RKO (cell line): ENCODE measurements at places on chromosomes 12 and 14.

- DNase-seq, result no peak
Measured at GRCh38 chr14:92310776-92311375, 12.1 kb upstream of the SLC24A4 start.

- DNase-seq, result no peak
Measured at GRCh38 chr14:104192883-104193245, 54.5 kb downstream of the KIF26A start.

- DNase-seq, result no peak
Measured at GRCh38 chr14:74754899-74755298, 8.2 kb upstream of the YLPM1 start.

- no peak for DNase-seq
Measured at GRCh38 chr14:101369916-101370592, 191.2 kb upstream of the DIO3 start.

- DNase-seq, result peak; percentile 33
Measured at GRCh38 chr12:32108787-32109186, 2.1 kb downstream of the BICD1 start.

GRCh38 chr14:85634205-85634604 lies 104.3 kb downstream of the FLRT2 start:
- no peak for DNase-seq

GRCh38 chr14:74853581-74853980 lies 22.4 kb downstream of the PROX2 start:
- no peak for DNase-seq

DNA sequence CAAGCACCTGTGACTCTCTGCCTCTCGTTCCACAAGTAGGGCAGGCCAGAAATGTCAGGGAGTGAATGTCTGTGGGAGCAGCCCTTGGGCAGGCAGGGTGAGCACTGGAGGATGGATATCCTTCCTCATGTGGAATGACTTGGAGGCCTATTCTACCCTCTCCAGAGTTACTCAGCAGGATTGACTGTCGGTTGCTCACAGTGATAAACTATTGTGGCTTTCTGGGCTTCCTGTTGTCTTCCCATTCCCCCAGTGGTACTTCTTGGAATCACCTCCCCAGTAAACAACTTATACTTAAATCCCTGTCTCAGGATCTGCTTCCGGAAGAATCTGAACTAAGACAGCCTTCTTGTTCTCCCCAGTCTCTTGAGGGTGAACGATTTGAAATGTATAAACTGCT lies 79.6 kb upstream of the MANSC4 start:
- DNase-seq, result peak; percentile 39

DNA sequence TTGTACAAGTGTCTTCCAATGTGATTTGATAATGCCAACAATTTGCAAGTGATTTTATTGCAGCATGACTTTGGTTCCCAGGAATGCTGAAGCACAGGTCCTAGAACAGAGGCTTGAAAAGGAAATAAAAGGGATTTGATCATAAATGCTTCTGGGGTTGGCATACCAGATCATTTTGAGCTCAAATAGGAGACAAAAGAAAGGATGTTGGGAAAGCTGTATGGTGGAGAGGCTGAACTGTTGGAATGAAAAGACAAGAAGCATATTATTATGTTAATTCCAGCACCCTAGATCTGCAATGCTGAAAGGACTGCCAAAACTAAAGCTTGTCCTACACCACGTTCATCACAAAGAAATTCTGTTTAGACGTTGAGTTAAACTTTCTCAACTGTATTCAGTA lies 143.1 kb downstream of the BICD1 start:
- no peak for DNase-seq

DNA sequence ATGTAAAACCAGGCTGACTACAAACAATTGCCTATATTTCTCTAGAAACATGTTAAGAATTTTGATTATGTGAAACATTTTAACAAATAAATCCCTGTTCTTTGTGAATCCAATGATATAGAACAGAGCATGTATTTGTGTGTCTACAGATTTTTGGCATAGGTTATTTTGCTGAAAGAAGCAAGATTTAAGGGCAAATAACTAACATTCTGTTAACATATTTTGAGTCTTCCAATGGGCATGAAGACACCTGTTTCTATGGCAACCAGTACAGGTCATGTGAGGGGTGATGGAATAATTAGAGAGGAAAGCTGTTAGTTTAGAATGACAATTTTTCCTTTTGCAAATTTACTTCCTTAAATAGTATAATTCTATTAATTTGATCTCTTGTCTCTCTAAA lies 8.8 kb downstream of the ART4 start:
- DNase-seq, result no peak

GRCh38 chr12:129964826-129965457 lies 61.1 kb upstream of the TMEM132D start:
- DNase-seq, result no peak

GRCh38 chr14:30134936-30135335 lies 207.3 kb upstream of the PRKD1 start:
- no peak for DNase-seq

GRCh38 chr12:28090835-28091234 lies 99.4 kb upstream of the CCDC91 start:
- no peak for DNase-seq

GRCh38 chr12:75578546-75578945 lies 67.1 kb upstream of the KRR1 start:
- DNase-seq, result no peak

DNA sequence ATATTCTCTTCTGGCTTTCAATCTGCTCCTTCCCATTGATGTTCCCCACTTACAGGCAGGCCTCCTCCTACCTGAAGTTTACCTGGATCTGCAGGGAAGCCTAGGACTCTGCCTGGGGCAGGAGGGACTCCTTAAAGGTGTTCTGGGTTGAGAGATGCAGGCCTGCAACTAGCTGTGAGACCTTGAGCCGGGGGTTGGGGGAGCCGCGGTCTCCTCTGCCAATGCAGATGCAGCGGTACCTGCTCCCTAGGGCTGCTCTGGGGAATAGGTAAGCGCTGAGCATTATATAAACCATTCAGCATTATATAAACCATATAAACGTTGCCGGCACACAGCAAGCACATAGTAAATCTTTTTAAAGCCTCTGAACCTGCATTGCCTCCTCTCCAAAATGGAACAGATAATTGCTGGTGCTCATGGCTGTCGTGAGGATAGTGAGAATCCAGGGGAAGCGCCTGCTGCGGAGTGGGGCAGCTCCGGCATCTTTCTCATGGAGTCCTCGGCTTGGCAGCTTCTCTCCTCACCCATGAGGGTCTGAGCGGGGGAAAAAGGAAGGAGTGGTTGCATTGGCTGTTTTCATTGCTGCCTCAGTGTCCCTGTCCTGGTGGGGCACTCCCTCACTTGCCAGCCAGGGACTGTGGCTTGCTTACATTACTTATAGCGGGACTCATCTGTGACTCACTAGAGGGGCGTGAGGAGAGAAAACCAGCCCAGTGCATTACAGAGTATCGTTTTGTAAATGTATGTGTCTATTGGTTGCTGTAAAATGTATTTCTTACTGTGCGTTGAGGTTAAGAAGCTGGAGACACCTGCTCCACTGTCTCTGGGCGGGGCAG lies 12.5 kb upstream of the KRT80 start:
- DNase-seq, result no peak

DNA sequence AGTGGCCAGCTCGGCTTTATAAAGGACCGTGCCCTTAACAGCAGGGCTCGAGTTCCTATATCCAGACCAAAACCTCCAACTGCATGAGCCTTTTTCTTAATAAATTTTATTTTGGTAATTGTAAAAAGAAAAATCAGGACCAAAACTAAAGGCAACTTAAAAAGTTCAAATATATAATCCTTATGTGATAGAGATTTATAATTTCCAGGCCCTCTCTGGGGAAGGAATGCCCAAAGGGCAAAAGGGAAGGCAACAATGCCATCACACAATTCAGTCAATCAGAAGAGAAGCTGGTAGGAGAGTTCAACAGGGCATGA lies 401 bp upstream of the IPO4 start:
- no peak for DNase-seq

GRCh38 chr12:32995623-32996022 lies 99.0 kb upstream of the PKP2 start:
- peak; percentile 13 for DNase-seq

- DNase-seq, result no peak
Measured at GRCh38 chr14:53968726-53969125, 12.1 kb upstream of the BMP4 start.

DNA sequence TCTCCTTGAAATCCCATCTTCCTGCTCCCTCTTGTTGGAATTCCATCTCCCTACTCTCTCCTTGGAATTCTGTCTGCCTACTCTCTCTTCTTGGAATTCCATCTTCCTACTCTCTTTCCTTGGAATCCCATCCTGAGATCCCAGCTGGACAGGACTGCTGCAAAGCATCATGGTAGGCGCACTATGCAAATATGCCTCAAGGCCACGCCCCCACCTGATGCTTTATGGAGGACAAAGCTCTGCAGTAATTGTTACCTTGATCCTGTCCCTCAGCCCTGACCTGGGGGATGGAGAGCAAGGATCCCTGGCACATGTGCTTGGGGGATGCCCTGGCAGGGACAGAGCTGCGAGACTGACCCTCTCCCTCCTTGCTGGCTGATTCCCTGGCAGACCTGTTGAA lies 185.6 kb downstream of the TBX5 start:
- DNase-seq, result no peak

DNA sequence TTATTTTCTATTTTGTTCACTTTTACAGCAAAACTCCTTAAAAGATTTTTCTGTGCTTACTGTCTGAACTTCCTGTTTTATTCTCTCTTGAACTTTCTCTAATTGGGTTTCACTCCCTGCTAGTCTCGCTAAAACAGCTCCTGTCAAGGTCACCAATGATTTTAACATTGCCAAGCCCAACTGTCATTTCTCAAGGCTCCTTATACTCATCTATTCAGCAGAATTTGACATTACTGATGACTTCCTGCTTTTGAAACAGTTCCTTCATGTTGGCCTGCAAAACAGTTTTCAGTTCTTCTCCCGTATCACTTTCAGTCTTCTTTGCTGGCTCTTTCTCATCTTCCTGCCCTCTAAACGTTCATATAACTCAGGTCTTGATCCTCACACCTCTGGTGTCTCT lies 268.5 kb upstream of the USP15 start:
- DNase-seq, result no peak

DNA sequence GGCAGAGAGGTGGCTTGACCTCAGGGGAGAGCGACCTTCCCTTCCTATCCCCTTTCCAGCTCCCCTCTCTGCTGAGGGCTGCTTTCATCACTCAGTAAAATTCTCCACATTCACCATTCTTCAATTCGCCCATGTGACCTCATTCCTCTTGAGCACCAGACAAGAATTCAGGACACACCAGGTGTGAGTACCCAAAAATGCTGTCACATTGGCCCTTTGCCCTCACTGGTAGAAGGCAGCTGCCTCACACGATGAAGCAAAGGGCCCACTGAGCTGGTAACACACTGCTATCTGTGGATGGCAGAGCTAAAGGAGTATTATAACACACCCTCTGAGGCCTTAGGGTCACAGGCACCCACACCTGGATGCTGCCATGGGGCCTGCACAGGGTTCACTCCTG lies 59.7 kb downstream of the SSH1 start:
- no peak for DNase-seq

DNA sequence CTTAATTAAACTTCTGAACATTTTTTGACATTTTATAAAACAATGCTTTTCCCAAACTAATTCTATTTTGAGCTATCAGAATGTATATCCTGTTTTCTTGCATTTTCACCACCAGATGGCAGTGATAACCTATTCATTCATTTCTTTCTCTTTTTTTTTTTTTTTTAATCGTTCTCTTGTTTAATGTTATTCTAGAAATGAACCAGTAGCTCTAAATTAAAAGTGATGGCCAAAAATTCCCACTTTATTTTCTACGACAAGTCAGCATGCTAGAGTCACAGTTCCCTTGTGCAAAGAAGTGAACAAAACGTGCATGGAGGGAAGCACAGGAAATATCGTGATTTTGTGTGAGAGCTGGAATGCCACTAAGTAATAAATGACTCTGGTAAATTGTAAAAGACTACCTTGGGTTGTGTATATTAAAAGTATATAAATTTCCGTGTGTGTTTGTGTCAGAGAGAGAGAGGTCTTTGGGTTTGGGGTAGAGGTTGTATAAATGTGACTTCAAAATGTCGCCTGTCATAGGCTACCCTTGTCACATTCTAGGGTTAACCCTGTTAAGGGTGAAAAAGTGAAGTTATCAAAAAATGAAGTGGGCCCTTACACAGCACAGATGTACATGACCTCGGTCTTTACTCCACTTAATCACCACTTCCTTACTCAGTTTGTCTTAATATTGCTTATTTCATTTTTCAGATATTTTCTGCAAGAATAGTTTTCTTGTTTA lies 40.4 kb upstream of the LDHB start:
- peak; percentile 45 for DNase-seq

DNA sequence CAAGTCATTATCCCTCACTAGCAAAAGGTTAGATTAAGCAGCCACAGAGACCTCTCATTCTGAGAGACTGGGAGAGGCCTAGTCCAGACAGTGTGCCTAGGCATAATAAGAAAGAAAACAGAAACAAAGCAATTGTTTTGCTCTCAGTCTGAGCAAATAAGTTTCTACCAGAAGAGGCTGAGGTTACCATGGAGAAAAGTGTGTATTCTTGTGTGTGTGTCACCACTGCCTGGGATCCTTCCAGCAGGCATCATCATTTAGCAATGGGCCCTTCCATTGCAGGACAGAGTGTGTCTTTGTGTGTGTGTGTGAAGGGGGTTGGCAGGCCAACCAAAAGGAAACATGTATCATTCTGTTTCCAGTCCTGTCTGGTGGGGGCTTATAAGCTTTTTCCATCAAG lies 3.7 kb downstream of the EFS start:
- DNase-seq, result peak; percentile 19

GRCh38 chr12:116674643-116675183 lies 63.2 kb downstream of the SPRING1 start:
- DNase-seq, result no peak

DNA sequence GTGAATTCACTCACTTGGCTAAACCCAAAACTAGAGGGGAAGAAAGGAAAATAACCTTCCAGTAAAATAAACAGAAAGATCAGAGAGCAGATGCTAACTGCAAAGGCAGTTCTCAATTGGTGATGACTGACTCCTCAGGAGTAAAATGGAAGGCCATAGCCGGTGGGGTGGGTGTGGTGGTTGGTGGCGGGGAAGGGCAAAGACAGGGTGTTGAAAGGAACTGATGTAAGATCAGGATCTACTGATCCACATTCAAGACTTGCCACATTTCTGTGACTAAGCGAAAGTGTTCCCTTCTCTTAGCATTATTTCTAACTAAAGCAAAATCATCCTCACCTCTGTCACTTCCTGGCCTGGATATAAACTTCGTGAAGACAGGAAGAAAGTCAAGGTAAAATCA lies 26.3 kb upstream of the TC2N start:
- DNase-seq, result no peak

GRCh38 chr12:127588249-127588648 lies 678.7 kb upstream of the TMEM132C start:
- DNase-seq, result peak; percentile 65
